Smooth muscle cell of the coronary artery (primary cell): ENCODE measurements at places on chromosomes 4 and X. TPM values are rescaled to one million over a fixed set of nuclear protein-coding genes. Genes with fewer than 3 reads are reported as not detected.

The MAD2L1 gene
- 0.59 and 9.0 TPM in 2 replicates for total RNA-seq

The SSX3 gene
- not detected in 2 replicates for total RNA-seq

The FRYL gene
- 27.7 and 56.2 TPM in 2 replicates for total RNA-seq

The CSN1S1 gene
- not detected in 2 replicates for total RNA-seq

The TMEM35A gene
- total RNA-seq: 8.0 and 13.2 TPM in 2 replicates

The SMR3B gene
- total RNA-seq: not detected in 2 replicates
